D341Med (cell line): ENCODE measurements at places on chromosomes 2 and 18.

GRCh38 chr18:24009651-24010333 is 4.8 kb upstream of the TTC39C start:
- DNase-seq = no peak

DNA sequence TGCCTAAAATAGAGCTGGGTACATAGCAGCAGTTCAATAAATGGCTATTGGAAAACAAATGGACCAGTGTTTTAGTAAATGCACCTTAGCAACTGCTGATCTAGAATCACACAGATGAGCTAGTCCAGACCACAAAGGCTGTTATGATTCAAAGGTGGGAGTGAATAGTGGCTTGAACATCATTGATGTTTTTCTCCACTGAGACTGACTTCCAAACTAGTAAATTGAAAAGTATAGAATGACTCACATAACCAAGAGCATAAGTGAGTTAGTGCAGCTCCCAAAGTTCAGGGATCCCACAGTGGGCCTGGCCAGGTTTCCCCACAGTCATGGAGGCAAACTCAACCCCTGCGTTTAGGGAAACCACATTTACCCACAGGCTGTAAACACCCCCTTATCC is 106.7 kb upstream of the YPEL5 start:
- no peak for DNase-seq

- DNase-seq = no peak
Measured at GRCh38 chr2:240226672-240227537, 86.4 kb upstream of the OTOS start.

GRCh38 chr18:77016936-77017335 is 115.6 kb downstream of the MBP start:
- no peak for DNase-seq

GRCh38 chr2:191650896-191651773 is 26.8 kb upstream of the NABP1 start:
- DNase-seq = no peak

- no peak for DNase-seq
Measured at GRCh38 chr18:79248495-79249060, 147.2 kb upstream of the NFATC1 start.

- DNase-seq = no peak
Measured at GRCh38 chr2:175838979-175839378, 163.1 kb downstream of the LNPK start.

DNA sequence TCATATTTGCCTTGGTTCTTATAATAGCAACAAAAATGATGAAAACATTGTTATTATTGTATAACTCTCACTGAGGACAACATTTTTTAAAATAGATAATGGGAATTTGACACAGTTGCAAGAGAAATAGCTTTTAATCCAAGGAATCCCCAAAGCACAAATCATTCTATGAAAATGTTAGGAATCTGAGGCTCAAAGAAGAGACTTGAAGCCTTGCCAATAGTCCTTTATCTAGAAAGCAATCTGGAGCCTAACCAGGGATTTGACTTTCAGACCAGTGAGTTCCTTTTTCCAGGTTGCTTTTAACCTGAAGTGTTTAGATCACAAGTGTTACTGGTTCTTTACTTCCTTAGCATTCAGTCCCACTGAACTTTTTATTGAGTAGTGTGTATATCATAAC is 574.5 kb upstream of the ZEB2 start:
- no peak for DNase-seq

- DNase-seq = no peak
Measured at GRCh38 chr18:46350598-46351159, 246.5 kb downstream of the HAUS1 start.

DNA sequence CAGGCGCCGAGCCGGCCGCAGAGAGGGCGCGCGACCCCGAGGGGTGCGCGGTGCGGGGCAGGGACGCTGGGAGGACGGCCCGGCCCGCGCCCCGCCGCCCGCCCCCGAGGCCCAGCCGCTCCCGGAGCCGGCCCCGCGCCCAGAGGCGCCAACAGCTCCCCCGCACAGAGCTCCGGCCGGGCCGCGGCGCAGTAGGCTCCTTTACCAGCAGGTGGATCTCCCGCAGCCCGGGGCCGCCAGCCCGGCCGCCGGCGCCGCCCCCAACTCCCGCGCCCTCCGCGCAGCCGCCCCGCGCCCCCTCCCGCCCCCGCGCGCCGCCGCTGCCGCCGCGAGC is 258 bp downstream of the MGAT4A start:
- DNase-seq = no peak

GRCh38 chr2:234792621-234793022 is 159.2 kb upstream of the SH3BP4 start:
- no peak for DNase-seq

GRCh38 chr2:5042666-5043440 is 649.3 kb upstream of the SOX11 start:
- DNase-seq = no peak

- no peak for DNase-seq
Measured at GRCh38 chr2:234679741-234680687, 183.1 kb upstream of the ARL4C start.

DNA sequence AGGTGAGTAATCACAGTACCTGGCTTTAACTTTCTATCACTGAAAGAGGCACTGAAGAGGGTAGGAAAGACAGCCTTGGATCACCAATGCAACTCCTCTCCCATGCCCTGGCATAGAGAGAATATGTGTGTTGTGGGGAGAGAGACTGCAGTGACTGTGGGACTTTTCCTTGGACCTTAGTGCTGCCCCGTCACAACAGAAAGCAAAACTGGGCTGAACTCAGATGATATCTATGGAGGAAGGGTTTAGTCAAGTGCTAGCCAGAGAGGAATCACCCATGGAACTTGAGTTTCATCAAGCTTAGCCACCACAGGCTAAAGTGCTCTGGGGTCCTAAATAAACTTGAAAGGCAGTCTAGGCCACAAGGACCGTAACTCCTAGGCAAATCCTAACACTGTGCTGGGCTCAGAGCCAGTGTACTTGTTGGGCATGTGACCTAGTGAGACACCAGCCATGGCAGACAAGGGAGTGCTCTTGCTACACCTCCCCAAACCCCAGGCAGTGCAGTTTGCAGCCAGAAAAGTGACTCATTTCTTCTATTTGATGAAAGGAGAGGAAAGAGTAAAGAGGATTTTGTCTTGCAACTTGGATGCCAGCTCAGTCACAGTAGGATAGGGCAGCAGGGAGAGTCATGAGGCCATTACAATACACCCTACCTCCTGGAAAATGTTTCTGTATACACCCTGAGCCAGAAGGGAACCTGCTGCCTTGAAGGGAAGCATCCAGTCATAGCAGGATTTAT is 105.8 kb upstream of the SPOPL start:
- no peak for DNase-seq

GRCh38 chr2:232632904-232633412 is 446 bp upstream of the EFHD1 start:
- DNase-seq = no peak

- no peak for DNase-seq
Measured at GRCh38 chr2:70480468-70480867, 73.2 kb downstream of the TGFA start.

- DNase-seq = no peak
Measured at GRCh38 chr2:121189661-121190381, 95.2 kb downstream of the TFCP2L1 start.

- no peak for DNase-seq
Measured at GRCh38 chr2:26704441-26704977, 12.0 kb downstream of the KCNK3 start.

DNA sequence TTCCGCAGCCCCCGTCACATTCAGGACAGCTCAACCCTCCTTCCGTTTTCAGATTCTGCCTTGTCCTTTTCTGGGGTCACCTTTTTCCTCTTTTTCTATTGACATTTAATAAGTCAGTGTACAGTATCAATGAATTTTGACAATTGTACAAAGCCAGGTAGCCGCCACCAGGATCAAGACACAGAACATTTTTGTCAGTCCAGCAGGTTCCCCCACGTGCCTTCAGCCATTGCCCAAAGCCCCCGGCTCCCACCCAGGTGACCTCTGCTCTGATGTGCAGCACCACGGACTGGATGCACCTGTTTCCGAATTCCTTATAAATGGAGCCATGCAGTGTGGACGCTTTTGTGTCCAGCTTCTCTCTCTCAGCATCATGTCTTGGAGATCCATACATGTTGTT is 30.0 kb downstream of the CROCC2 start:
- DNase-seq = no peak

- no peak for DNase-seq
Measured at GRCh38 chr18:62576845-62577512, 54.2 kb downstream of the ZCCHC2 start.

- no peak for DNase-seq
Measured at GRCh38 chr2:17608251-17608650, 67.8 kb downstream of the VSNL1 start.

- DNase-seq = no peak
Measured at GRCh38 chr18:57527556-57528229, 58.8 kb downstream of the FECH start.

GRCh38 chr2:113257516-113258264 is 21.0 kb downstream of the PAX8 start:
- no peak for DNase-seq

GRCh38 chr2:132515010-132515409 is 98.4 kb downstream of the GPR39 start:
- DNase-seq = no peak
